ENCODE measurements at places on chromosomes 7 and 10. TPM values are rescaled to one million over a fixed set of nuclear protein-coding genes. Genes with fewer than 3 reads are reported as not detected.

ANKRD26 gene
- total RNA-seq, result 16.8 TPM

GIMAP7 gene
- total RNA-seq, result not detected

SFRP5 gene
- total RNA-seq, result not detected

TTYH3 gene
- 77.3 TPM for total RNA-seq

DNA sequence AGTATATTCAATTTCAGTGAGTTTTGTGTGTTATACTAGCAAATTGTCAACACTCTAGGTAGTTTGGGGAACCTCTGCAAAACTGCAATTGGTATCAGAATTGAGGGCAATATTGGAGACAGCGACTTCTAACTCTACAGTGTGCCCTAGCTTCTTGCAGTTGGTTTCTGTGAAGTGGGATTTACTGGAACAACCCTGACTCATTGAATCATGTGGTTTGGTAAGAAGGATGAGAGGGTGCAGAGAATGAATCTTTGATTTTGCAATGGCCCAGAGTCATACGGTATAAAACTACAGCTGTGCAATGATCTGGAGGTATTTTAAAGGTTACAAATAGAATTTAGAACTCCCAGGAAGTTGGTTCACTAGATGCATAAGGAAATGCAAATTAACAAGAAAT, 129.1 kb upstream of the PPP1R3A start:
- peak; percentile 67 for DNase-seq

DNA sequence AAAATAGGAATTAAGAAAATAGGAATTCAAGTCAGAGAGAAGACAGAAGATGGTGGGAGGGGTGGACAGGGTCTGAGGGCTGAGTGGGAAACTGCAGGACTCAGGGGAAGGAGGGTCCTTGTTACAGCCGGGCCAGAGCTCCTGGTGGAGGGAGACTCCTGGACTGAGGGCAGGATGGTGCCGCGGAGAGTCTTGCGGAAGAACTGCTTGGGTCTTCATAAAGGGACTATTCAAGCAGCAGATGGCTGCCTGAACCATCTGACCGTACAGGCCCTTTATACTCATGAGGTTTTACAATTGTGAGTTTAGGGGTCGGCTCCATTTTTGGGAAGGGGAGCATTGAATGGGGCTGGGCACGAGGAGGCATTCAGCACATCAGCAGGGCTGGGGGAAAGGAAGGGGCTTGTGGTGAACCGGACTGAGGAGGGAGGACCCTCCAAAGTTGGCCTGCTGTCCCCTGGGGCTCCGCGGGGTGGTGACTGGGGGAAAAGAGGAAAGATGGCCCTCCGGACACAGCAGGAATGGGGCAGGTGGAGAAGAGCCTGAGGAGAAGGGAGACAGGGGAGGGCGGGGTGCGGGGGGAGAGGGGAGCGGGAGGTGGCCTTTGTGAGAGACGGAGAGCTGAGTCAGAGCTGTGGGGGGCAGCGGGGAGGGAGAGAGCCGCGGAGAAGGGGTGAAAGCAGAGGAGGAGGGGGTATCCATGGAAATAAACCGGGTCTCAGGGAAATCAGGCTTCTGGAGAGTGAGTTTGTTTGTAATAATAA, 1.5 kb downstream of the FAM131B start:
- DNase-seq, result no peak

DNA sequence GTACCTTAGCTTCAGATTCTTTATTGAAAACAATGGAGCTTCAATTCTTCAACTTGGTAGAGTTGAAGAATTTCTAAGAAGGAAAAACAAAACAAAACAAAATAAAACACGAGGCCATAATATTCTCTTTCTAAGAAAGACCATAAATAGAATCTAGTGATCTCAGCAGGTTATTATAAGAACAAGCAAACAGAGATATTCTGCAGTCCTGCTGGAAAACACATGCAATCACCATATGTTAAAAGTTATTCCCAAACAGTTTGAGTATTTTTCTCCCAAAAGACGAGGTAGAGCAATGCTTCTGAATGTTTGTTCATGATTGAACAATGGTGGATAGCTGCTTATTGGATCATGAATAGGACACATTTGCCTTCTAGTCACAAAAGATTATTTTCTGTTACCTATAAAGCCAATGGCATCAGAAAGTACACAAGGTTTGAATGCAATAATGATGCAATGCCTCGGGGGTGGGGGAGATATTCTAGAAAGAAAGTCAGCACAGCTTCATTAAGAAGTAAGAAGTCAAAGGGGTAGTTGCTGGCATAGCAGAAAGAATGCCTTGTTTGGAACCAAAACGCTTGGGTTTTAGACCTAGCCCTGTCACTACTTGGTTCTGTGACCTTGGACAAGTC, 59.3 kb downstream of the CREB3L2 start:
- no peak for DNase-seq

GRCh38 chr10:80741278-80741677, 203.6 kb downstream of the SH2D4B start:
- no peak for DNase-seq
